ENCODE measurements at places on chromosomes 13 and 19. TPM values are rescaled to one million over a fixed set of nuclear protein-coding genes. Genes with fewer than 3 reads are reported as not detected.

GRCh38 chr19:13130886-13131490 lies 12.9 kb downstream of the NACC1 start:
- DNase-seq = no peak

- DNase-seq = no peak
These were observed 154.5 kb downstream of the DCT start for GRCh38 chr13:94324767-94325540.

DNA sequence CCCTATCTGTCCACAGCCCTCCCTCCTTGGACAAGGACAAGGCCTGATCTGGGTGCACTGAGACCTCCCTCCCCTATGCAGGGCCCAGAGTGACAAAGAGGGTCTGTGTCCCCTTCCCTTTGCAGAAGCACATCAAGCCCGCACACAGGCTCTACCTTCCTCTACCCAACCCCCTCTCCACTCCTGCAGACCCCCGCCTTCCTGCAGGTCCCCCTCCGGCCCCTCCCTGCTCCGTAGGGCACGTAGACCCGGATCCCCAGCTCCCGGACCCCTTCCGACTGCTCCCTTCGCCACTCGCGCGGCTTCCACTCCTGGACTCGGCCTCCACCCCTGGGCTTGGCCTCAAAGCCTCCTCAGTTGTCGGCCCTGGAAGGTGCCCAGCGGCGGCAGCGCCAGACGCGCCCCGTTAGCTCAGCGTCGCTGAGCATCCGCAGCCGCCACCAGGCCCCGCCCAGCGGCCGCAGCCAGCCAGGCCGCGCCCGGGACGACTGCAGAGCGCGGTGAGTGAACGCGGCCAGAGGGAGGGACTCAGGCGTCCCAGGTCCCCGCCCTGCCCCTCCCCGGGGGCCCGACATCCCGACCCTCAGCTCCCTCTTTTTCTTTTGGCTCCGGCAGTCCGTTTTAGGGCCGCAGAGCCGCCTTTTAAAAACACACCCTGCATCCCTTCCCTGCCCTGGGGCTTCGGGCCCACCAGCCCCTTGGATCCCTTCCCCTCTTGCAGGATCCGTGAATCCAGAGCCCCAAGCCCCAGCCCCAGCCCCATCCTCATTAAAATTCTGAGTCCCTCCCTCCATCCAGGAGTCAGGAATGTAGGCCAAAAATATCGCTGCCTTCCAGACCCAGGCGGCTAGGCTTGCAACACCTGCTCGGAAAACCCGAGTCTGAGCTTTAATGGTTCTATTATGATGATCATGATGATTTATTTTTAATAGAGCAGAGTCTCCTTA lies 1.5 kb upstream of the MYADM start:
- DNase-seq = peak; percentile 79

Gene RASAL3
- total RNA-seq = 97.7 TPM

DNA sequence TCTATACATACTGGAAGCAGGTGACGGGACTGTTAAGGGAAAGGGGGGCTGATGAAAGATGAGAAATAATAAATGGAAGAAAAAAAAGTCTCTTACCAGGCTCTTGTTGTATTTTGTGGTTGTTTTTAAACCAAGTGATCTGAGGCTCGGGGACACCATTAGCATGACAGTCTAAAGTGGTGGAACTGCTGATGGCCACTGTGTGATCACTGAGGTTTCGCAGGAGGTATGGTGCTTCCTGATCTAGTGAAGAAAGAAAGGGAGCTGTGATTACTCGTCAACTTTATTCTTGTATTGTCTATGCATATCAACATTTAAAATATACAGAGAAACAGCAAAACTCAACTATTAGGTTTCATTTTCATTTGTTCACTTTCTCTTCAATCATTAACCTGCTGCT lies 110.1 kb downstream of the FLT1 start:
- DNase-seq = no peak

Gene ZNF221
- 1.9 TPM for total RNA-seq

Gene TMEM145
- total RNA-seq = 0.69 TPM

DNA sequence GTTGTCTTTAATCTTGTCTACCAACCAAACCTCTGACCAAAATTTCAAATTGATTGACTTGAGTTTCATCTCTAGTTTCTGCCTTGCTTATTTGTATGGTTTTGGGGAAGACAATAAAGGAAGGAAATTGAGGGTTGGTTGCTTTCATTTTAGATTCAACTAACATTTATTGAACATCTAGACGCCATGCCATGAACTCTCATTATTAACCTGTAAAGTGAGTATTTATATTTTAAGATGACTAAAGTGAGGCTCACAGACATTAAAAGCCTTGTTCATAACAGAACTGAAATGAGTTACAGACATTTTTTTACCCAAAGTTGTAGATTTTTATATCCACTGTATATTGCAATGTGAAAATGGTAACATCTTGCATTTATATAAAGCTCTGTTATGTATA lies 239.3 kb downstream of the LMO7 start:
- DNase-seq = no peak

- no peak for DNase-seq
These were observed 15.8 kb upstream of the NPAS1 start for GRCh38 chr19:47003611-47004465.

Gene SLC44A2
- 80.3 TPM for total RNA-seq

GRCh38 chr13:98216135-98216565 lies 39.1 kb upstream of the RNF113B start:
- no peak for DNase-seq

Gene KLK5
- not detected for total RNA-seq

- no peak for DNase-seq
These were observed 7.1 kb downstream of the NFIX start for GRCh38 chr19:13002166-13002898.

Gene ZNF416
- total RNA-seq = 3.7 TPM

Gene SYT3
- 0.16 TPM for total RNA-seq

DNA sequence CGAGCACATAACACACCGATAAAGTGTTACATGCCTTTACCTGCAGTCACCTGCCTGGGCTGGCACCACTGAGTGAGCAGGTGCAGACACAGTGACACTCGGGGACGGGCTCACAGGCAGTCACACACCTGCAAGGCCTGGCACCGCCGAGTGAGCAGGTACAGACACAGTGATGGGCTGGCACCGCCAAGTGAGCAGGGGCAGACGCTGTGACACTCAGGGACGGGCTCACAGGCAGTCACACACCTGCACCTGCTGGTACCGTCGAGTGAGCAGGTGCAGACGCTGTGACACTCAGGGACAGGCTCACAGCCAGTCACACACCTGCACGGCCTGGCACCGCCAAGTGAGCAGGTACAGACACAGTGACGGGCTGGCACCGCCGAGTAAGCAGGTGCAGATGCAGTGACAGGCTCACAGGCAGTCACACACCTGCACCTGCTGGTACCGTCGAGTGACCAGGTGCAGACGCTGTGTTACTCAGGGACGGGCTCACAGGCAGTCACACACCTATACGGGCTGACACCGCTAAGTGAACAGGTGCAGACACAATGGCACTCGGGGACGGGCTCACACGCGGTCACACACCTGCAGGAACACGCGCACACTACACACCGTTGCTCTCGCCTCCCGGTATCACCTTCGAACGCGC lies 470 bp downstream of the ZNF835 start:
- peak; percentile 10 for DNase-seq

Measured in activated CD4-positive, alpha-beta T cell treated with anti-CD3 and anti-CD28 coated beads for 36 hours (primary cell).